Lower lobe of right lung (tissue), 2 donors: ENCODE measurements at places on chromosomes 7 and 10. TPM values are rescaled to one million over a fixed set of nuclear protein-coding genes. Genes with fewer than 3 reads are reported as not detected.

The AQP1 gene
- 826 TPM for total RNA-seq

DNA sequence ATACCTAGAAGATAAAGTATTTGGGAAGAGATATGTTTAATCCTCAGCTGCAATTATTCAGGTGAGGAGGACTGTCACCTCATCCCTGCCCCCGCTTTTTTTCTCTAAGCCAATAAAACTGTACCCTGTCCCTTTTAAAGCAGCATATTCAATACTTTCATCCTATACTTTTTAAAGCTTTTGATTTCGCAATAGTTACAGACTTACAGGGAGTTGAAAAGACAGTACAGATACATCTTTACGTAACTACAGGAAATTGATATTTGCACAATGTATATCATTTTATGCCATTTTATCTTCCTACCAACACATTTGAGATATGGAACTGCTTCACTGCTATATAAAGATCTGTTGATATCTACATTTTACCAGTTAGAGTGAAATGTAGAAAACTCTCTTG is 47.6 kb downstream of the STK17A start:
- DNase-seq, result no peak

- DNase-seq, result peak; percentile 49
These were observed 208.0 kb upstream of the C7orf33 start for GRCh38 chr7:148382596-148382995.

- no peak for DNase-seq
These were observed 336.0 kb downstream of the PLXNA4 start for GRCh38 chr7:132240262-132240661.

- no peak for DNase-seq
These were observed 37.3 kb upstream of the AKR1C2 start for GRCh38 chr10:5040781-5041470.

DNA sequence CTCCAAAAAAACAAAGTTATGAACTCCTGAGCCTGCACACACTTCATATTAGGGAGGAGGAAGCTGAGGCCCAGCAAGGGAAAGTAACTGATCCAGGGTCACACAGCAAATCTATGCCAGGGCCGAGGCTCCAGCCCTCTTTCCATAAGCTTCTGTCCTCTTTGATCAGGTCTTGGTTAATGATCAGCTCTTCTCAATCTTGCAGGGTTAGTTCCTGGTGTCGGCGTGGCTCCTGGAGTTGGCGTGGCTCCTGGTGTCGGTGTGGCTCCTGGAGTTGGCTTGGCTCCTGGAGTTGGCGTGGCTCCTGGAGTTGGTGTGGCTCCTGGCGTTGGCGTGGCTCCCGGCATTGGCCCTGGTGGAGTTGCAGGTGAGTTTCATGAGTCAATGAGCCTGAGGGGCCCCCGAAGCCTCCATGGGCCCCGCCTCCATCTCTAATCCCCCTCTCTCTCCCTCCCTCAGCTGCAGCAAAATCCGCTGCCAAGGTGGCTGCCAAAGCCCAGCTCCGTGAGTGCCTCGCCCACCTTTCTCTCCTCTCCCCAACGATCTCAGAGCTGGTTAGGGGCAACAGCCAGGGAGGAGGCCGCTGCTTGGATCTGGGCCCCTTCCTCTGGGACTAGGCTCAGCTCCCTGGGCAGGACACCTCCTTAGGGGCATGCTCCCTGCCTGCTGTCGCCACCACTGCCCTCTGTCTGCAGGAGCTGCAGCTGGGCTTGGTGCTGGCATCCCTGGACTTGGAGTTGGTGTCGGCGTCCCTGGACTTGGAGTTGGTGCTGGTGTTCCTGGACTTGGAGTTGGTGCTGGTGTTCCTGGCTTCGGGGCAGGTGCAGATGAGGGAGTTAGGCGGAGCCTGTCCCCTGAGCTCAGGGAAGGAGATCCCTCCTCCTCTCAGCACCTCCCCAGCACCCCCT is 23.7 kb upstream of the LIMK1 start:
- DNase-seq, result peak; percentile 81
